Lung (tissue), 17 donors: ENCODE measurements at places on chromosomes 16 and 17.
A peak's percentile ranks its signal among the peaks of the same experiment; 100 is the strongest.

GRCh38 chr16:78483124-78483992 is 383.9 kb downstream of the WWOX start:
- H3K4me1 ChIP-seq: no peaks in the 10 kb centered on the region
- H3K27ac ChIP-seq: no peak overlapping the region
- peak; percentile 61 for DNase-seq
- no peak overlapping the region for H3K4me3 ChIP-seq
- H3K36me3 ChIP-seq: no peaks in the 10 kb centered on the region

- DNase-seq: no peak
- H3K27ac ChIP-seq: no peak overlapping the region
- H3K36me3 ChIP-seq: no peaks in the 10 kb centered on the region
- H3K27me3 ChIP-seq: no peaks in the 10 kb centered on the region
- H3K4me1 ChIP-seq: no peaks in the 10 kb centered on the region
- no peak overlapping the region for H3K4me3 ChIP-seq
Observed at GRCh38 chr17:31085563-31085962, 9.2 kb upstream of the NF1 start.

- no peaks in the 10 kb centered on the region for H3K27me3 ChIP-seq
- DNase-seq: no peak
- H3K4me3 ChIP-seq: no peak overlapping the region
- H3K27ac ChIP-seq: no peak overlapping the region
- H3K36me3 ChIP-seq: no peaks in the 10 kb centered on the region
Observed at GRCh38 chr17:34265711-34266110, 4.3 kb upstream of the CCL7 start.

GRCh38 chr17:8925808-8926207 is 39.7 kb downstream of the PIK3R5 start:
- no peaks in the 10 kb centered on the region for H3K4me1 ChIP-seq
- DNase-seq: no peak
- no peaks in the 10 kb centered on the region for H3K27me3 ChIP-seq
- H3K27ac ChIP-seq: no peak overlapping the region
- H3K4me3 ChIP-seq: no peak overlapping the region
